CD4-positive, alpha-beta T cell treated with Interferon gamma for 1 hour (primary cell): ENCODE measurements at places on chromosomes 7 and 10.

GRCh38 chr7:140084972-140085371, 22.2 kb upstream of the PARP12 start:
- peak; percentile 18 for DNase-seq

DNA sequence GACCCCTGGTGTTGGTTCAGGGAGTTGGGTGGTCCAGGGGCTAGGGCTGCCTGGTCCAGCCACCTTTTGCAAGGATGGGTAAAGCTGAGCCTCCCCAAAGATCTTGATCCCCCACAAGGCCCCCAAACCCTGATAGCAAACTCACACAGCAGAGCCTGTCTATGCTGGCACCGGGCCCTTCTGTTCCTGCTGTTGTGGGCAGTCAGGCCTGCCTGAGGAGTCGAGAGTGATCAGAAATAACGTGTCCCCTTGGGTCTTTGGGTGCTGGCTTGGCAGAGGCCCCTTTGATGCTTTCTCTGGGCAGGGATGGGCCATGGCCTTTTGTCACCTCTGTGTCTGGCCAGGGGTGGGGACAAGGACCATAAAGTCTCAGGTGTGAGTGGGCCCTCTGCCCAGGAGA, 715 bp upstream of the MUC12 start:
- no peak for DNase-seq

- DNase-seq = no peak
Observed at GRCh38 chr10:72704117-72704516, 12.2 kb downstream of the MCU start.

DNA sequence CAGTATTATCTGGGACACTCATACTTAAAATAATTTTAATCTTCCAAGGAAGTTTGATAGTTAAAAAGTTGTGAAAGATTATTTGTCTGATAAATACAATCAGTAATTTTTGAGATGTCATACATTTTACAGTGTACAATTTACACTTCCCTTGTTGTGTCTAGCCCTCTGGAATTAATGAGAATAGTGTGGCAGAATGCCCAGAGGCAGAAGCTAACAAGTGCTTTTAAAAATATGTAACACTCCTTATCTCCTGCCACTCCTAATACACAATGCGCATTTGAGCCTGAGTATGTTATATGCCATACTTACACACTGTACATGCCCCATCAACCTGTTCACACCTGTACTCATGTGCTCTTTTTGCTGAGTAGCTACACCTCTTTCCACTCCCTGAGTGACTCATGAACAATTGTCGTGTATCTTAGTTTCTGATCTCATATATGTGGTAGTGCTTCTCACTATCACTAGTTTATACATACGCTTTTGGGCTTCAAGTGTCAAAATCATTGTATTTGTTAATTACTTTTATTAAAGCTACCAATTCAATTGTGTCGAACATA, 106.9 kb upstream of the GNAI1 start:
- no peak for DNase-seq

GRCh38 chr10:130763071-130763470, 548.5 kb downstream of the TCERG1L start:
- no peak for DNase-seq

GRCh38 chr7:44325811-44326241, 432 bp upstream of the CAMK2B start:
- no peak for DNase-seq

GRCh38 chr10:16770670-16771069, 46.6 kb downstream of the RSU1 start:
- no peak for DNase-seq

DNA sequence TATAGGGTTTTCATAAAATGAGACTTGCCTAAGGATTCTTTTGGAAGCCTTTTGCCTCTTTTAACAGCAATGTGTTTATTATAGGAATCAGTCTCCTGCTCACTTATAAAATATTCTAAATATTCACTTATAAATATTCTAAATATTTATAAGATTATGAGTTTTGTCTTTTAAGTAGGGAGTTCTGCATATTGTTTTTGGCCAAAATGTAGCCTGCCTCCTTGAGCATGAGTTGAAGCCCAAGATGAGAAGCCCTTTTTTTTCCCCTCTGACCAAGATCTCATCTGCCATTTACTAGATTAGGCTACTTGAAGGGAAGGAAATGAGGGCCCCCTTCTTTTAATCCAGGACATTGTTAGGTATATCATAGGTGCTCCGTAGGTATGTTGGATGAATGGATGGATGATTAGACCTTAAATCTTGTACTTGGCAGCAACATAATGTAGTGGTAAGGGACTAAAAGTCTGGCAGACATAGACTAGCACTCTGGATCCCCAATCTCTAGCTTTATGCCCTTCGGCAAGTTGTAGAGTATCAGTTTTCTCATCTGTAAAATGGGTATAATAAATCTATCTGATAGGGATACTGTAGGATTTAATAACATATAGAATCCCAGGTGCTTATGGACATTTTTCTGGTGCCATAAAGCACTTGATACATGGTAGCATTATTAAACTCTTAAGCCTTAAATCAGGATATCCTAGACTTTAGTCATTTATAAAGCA, 59.1 kb downstream of the ARID5B start:
- DNase-seq = no peak

GRCh38 chr7:7737674-7738073, 19.3 kb upstream of the RPA3 start:
- no peak for DNase-seq

DNA sequence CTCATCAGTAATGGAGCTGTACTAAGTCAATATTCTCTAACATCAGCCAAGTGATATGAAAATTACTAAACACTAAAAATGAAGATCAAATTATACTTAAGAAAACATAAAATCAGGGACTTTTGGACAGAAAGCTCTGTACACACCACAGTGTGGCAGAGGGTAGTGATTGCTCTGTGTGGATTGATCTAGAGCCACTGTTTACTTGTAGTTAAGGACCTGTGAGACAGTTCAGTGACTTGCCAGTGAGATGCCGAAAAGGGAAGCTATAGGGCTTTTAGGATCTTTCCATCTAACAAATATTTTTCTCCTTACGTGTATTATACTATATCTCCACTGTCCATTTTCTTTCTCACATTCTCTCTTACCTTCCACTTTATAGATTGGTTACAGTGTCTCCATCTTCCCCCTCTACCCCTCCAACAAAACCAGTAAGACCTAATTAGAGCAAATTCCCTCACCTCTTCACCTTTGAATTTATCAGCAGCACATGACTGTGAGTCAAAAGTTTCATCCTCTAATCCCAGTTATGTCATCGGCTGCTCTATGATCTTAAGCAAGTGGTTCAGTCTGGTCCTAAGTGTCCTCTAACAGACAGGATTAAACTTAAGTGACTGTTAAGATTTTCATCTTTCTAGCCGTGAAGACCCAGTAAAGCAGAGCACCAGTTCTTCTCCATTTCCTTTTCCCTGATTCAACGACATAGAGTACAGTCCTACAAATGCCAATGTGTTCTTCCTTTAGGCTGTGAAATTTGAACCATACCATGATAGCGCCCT, 6.9 kb downstream of the PIK3CG start:
- DNase-seq = no peak

GRCh38 chr10:79562135-79562756, 2.0 kb upstream of the SFTPA2 start:
- DNase-seq = peak; percentile 32

- DNase-seq = no peak
Observed at GRCh38 chr7:101833799-101834198, 16.4 kb downstream of the CUX1 start.

DNA sequence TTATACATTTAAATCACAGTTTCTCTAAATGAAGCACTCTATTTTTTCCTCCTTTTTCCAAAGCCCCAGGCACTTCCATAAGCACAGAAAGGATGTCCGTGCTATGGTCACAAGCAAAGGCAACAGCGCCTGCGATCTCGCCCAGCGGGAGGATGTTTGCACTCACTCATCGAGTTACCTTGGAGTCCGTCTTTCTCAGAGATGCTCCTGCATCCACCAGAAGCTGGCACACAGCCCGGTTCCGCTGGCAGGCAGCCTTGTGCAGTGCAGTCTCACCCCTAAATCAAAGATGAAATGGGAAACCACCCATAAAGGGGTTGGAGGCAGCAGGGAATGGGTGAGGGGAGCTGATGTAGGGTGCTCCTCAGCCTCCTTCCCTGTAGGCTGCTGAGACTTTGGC, 51.9 kb upstream of the PTN start:
- no peak for DNase-seq

GRCh38 chr10:110714356-110714755, 70.2 kb downstream of the RBM20 start:
- no peak for DNase-seq

DNA sequence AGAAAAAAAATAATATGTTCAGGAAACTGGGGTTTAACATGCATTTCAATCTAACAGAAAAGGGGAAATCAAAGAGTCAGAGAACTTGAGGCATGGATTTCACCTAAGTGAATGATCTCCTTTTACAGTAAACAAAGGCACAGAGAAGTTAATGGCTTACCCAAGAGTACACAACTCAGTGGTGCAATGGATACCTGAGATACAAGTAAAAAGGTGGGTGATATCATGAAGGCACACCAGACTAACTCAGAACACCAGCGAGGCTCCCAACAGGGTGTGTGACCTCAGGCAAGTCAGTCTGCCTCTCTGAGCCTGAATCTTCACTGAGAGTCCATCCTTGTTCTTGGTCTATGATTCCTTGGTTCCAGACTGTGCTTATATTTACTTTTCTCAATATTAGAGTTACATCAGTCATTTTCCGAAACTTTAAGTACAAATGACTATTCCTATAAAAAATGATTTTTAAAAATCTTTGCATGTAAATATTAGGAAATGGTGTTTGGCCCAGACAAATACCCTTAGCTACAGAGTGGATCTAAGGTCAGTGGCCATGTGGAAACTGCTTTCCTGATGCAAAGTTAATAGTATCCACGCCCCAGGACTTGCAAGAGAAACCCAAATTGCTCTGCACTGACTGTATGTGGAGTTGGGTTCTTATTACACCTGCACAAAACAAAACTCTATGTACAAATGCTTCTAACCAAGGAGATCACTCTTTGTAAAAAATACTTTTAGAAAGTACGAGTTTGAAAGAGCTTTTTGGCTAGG, 282.8 kb upstream of the IMMP2L start:
- no peak for DNase-seq

GRCh38 chr10:23966504-23967051, 242.4 kb upstream of the KIAA1217 start:
- no peak for DNase-seq

DNA sequence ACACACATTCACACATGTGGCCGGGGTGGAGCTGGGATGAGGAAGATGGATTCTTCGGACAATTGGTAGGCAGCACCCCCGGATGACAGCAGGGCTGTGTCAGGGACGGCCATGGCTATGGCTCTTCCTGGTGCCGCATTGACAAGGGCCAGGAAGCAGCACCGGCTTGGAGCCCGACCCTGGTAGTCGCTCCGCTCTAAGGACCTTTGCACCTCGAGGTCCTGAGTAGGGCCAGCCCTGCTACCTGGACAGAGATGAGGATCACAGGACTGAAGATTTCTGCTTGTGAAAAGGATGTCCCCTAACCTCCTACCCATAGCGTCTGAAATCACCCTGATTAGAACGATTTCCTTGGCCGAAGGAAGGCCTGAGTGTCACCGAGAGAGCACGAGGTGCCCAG, 134.1 kb downstream of the ADARB2 start:
- no peak for DNase-seq

- DNase-seq = no peak
Observed at GRCh38 chr7:142851919-142852318, 3.0 kb upstream of the EPHB6 start.

DNA sequence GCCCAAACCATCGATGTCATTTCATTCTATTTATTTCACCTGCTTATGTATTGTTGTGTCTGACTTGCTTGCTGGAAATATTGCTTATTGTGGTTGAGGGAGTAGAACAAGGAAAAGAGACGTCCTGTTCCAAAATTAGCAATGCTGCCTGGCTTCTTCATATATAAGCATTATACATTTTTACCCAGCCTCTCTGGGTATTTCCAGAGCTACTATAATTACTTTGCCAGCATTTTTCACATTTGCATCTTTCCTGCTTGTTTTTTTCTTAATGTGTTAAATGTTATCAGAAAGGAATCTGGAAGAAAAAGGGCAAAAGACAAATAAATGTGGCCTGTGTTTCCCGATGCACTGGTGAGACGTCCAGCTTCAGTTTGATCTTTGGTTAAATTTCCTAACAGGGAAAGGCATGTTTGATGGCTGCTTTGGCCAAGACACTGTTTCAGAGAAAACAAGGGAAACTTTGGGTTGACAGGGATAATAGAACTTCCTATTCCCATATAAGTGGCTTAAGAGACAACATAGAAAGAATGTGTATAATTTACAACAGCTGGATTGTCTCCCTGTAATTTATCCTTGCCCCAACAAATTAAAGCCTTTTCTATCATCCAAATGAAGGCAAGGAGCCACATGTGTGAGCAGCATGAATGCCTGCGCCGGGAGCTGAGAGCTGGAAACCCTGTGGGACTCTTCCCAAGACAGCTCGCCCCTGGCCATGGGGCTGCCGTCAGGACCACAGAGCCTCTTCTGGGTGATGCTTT, 671.1 kb upstream of the CELF2 start:
- no peak for DNase-seq

DNA sequence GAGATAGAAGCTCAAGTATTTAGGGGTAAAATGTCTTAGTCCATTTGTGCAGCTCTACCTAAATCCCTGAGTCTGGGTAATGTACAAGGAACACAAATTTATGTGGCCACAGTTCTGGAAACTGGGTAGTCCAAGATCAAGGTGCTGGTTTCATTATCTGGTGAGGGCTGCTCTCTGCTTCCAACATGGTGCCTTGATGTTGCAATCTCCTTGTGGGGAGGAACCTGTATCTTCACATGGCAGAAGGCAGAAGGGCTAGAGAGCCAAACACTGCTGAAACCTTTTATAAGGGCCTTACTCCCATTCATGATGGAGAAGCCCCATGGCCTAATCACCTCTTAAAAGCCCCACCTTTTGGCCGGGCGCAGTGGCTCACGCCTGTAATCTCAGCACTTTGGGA, 8.7 kb upstream of the BAZ1B start:
- no peak for DNase-seq

DNA sequence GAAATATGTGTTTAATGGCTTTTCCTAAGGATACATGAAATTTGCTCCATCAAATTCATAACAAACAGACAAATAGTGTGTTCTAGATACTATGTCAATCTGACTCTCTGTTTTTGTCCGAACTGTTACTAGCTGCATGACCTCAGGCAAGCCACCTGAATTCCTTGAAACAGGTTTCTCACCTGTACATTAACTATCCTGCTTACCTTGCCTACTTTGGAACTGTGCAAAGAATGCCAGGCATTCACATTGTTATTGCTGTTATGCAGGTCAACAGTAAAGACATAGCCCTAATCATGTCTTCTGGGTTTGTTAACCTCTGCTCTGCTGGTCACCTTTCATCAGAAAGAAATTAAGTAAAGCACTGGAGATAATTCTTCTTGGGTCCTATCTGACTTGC, 1283.9 kb upstream of the CELF2 start:
- DNase-seq = no peak

GRCh38 chr10:15182540-15183207, 14.2 kb upstream of the NMT2 start:
- no peak for DNase-seq

GRCh38 chr10:108422286-108422685, 1257.8 kb upstream of the SORCS1 start:
- no peak for DNase-seq

- peak; percentile 41 for DNase-seq
Observed at GRCh38 chr7:100673942-100674410, 436 bp downstream of the GNB2 start.

GRCh38 chr10:74997163-74997562, 114.3 kb upstream of the SAMD8 start:
- no peak for DNase-seq
